Stimulated activated CD4-positive, alpha-beta T cell treated with anti-CD3 and anti-CD28 coated beads, Interleukin-1b, Interleukin-23, amount 100 ng/mL, for 48 hours (primary cell): ENCODE measurements at places on chromosomes 2 and 18.

DNA sequence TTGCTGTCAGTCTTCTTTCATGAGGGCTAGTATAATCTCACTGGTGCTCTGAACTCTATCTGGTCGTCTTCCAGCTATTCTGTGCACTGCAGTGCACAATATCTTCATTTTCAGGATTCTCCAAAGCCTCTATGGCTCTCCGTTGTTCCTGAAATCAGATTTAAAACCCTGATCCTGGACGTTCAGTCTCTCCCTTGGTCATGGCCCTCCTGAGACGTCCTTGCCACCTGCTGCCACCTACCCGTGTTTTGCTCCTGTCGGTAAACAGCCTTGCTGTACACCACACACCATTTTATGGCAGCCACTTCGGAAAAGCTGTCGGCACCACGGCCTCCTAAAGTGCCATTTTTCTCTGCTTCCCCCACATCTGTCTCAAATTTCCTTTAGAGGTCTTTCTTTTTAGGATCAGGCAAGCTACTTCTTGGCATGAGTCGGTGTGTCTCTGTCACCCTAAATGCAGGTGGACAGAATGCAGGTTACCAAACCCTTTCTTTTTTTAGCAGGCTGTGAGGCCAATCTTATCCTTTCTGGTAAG lies 170.0 kb downstream of the HRH4 start:
- DNase-seq: no peak

GRCh38 chr2:222688917-222689316 lies 17.5 kb downstream of the MOGAT1 start:
- DNase-seq: no peak

- DNase-seq: no peak
Observed at GRCh38 chr2:57920342-57920939, 126.2 kb upstream of the VRK2 start.

DNA sequence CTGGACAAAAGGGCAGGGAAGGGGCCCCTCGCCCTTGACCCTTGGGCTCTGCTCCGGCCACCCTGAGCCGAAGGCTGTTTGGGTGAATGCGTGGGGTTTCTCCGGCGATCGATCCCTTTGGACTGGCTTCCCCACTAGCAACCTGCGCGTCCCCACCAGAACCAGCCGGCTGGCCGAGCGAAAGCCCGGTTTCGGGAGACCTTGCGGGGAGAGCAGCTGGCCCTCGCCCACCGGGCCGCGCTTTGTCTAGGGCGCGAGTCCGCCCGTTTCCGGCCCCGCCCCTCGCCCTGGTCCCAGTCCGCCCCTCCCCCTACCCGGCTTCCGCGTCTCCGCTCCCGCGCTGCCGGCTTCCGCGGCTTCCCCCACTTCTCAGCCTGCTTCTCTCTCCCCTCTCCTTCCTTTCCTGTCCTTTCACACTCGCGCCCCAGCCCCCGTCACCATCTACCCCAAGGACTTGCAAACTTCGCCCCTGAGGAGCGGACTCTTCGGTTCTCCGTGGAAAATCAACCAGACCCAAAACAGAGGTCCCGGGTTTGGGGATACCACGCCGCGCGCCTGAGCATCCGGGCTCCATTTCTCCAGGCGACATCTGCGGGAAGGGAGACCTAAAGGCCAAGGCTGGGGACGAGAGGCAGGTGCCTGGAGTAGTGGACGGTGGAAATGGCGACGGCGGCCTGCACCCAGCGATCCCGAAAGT lies 48.0 kb upstream of the ATP6V1B1 start:
- peak; percentile 33 for DNase-seq

DNA sequence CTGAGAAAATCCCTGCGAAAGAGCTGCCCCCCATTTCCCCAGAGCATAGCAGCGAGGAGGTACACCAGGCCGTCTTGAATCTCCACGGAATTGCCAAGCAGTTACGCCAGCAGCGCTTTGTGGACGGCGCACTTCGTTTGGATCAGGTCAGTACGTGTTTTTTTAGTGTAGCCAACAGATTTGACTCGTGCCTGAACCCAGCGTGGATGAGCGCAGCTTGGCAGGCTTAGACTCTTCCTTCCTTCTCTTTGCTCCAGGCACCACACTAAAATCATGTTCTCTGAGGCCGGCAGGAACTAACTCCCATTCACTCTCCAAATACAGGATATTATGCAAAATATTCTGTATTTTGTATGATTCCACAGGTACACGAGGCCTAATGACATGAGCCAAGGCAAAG lies 115.3 kb upstream of the ALPP start:
- no peak for DNase-seq

GRCh38 chr2:192011196-192011595 lies 164.3 kb upstream of the CAVIN2 start:
- DNase-seq: no peak

GRCh38 chr2:45352506-45352905 lies 258.6 kb downstream of the SRBD1 start:
- no peak for DNase-seq
